ENCODE measurements at places on chromosomes 3 and 15. TPM values are rescaled to one million over a fixed set of nuclear protein-coding genes. Genes with fewer than 3 reads are reported as not detected.

The PAQR9 gene
- not detected for total RNA-seq

The TRPM1 gene
- not detected for total RNA-seq

The KCNAB1 gene
- total RNA-seq = 14.0 TPM

The PLIN1 gene
- total RNA-seq = 3.8 TPM

The SLC27A2 gene
- 1.1 TPM for total RNA-seq

The GOLGA6L10 gene
- 1.5 TPM for total RNA-seq

The TM4SF4 gene
- 0.60 TPM for total RNA-seq

The BOC gene
- 51.6 TPM for total RNA-seq

DNA sequence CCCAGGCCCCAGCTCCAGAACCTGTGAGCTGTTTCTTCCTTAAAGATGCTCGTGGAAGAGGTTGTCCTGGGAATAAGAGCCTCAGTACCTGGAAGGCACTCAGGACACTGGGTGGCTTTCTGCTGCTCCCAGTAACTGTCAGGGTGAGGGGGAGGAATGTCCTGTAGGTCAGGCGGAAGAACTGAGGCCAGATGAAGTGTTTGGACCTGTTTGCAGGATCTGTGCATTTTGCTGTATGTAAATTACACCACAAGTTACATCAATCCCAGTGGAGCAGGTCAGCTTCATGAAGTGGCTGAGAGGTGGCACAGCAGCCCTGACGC lies 27.1 kb downstream of the HDAC11 start:
- DNase-seq = peak; percentile 22

DNA sequence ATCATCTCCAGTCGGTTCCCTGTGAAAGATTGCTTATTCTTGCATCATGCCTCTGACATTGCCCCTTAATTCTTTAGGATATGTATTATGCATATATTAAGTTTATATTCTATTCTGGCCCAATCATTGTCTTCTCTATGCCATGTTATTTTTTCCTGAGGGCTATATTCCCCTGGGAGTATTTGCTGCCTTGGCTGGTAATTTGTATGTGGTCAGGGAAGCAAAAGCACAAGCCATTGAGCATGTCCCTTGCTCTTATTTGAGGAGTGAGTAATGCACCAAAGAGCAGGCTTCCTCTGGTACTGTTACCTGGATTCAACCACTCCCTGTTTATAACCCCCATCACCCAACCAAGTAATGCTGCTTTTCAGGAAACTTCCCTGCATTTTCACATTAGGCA lies 36.3 kb downstream of the STAC start:
- no peak for DNase-seq

- DNase-seq = no peak
These were observed 6.0 kb downstream of the HEMK1 start for GRCh38 chr3:50575372-50575771.

- no peak for DNase-seq
These were observed 110.2 kb downstream of the LRTM1 start for GRCh38 chr3:54817628-54818027.

- no peak for DNase-seq
These were observed 15.4 kb downstream of the IDH2 start for GRCh38 chr15:90086868-90087268.

GRCh38 chr15:90479656-90480055 lies 50.1 kb upstream of the CRTC3 start:
- no peak for DNase-seq

All from posterior vena cava (tissue), 2 donors.